ENCODE measurements at places on chromosomes 13 and 19.

DNA sequence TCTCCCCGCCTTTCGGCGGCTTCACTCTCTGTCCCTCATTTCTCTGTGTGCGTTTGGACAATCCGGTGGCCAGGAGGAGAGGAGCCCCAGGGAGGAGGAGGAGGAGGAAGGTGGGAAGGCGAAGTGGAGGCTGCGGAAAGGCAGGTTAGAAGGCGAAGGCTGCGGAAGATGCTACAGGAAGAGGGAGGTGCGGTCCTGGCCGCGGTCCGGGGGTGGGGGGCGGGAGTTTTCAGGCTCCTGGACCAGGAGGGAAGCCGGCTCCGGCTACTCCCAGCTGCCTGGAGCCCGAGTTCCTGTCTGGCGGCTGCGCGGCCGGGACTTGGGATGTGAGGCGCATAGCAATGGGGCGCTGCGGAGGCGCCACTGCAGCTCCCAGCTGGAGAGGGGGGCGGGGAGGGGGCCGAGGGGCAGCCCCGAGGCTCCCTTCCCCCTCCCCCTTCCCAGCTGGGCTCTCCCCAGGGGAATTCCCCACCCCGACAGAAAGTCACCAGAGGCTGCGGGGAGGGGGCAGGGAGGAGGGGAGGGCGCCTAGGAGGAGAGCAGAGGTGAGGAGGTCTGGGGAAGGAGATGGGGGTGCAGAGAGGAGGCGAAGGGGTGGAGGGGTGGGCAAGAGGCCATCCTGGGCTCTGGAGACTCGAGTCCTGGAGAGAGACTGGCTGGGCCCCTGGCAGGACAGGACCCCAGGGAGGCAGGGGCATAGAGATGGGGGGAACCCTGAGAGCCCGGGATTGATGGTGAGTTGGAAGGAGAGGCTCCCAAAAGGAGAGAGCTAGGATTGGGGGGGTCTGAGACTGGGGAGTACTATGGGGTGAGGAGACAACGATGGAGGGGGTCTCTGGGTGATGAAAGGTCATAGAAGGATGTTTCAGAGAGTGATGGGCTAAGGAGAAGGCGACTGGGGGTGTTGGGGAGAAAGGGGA lies 2.0 kb downstream of the LRRC4B start:
- H3K27me3 ChIP-seq: peaks cover 26% of the 10 kb centered on the region
- no peaks in the 10 kb centered on the region for H3K4me1 ChIP-seq
- DNase-seq: no peak
- no peak overlapping the region for H3K4me3 ChIP-seq
- H3K36me3 ChIP-seq: peaks cover 16% of the 10 kb centered on the region

DNA sequence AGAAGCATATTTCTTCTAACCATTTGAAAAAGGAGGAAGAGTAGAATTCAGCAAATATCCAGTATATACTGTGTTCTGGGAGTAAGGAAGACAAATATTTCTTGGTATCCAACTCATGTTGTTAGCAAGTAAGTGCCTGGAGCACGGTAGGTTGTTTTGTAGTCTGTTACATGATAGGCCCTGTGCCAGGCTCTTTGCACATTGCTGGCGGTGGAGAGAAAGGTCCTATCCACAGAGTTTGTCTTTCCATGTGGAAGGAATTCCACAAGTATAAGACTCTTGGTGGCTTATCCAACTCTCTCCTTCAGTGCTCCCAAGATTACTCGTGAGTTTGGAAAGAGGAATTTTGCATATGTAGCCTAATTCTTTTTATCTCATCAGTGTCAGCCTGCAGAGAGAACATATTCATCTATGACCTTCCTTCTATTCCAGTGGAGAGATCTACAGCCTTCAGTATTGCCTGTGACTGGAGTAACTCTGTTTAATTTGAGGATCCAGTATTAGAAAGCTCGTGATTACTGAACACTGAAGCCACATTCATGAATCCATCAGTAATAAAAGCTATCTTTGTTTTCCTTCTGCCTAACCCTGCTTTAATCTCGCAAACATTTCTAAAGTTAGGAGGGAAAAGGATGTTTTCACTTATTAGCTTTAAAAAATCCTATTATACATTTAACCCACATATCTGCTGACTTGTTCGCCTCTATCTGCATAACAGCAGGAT lies 183.9 kb upstream of the CSNK1A1L start:
- H3K27me3 ChIP-seq: no peaks in the 10 kb centered on the region
- DNase-seq: no peak
- no peak overlapping the region for H3K4me3 ChIP-seq
- H3K36me3 ChIP-seq: no peaks in the 10 kb centered on the region
- no peak overlapping the region for H3K27ac ChIP-seq
- peaks cover 6% of the 10 kb centered on the region for H3K4me1 ChIP-seq

GRCh38 chr13:25394402-25395060 lies 22.8 kb downstream of the ATP8A2 start:
- H3K27ac ChIP-seq: no peak overlapping the region
- no peak overlapping the region for H3K4me3 ChIP-seq
- H3K27me3 ChIP-seq: peaks cover under 1% of the 10 kb centered on the region

DNA sequence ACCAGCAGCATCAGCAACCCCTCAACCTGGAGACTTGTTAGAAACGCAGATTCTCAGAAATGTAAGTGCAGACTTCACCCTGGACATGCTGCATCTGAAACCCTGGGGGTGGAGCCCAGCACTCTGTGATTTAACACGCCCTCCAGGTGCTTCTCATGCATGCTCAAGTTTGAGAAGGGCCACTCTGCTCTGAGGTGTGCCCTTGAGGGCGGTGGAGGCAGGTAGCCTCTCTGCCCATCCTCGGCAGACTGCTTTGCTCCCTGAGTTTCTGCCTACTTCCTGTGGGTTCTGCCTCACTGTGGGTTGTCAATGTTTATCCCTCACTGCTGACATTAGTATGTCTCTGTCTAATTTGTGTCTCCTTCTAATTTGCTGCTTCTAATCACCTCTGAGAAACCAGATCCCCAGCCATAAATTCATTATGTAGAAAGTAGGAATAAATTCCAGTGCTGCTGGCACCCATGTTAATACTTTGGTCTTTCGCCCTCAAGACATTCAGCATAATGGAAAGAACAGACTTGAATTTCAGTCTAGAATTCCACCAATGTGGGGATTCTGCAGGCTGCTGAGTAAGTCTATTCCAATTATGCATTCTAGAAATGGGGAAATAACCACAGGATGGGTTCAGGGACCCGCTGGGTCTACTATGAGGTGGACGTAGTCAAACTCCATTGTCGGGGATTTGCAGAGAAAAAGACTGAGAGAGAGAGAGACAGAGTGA lies 51.3 kb upstream of the CYSLTR2 start:
- H3K36me3 ChIP-seq: peaks cover 14% of the 10 kb centered on the region
- peaks cover 7% of the 10 kb centered on the region for H3K27me3 ChIP-seq
- H3K27ac ChIP-seq: no peak overlapping the region
- H3K4me1 ChIP-seq: peaks cover 8% of the 10 kb centered on the region
- no peak overlapping the region for H3K4me3 ChIP-seq

GRCh38 chr13:107005577-107005976 lies 437.6 kb upstream of the ARGLU1 start:
- no peak overlapping the region for H3K27ac ChIP-seq
- no peak for DNase-seq
- H3K4me3 ChIP-seq: no peak overlapping the region
- no peaks in the 10 kb centered on the region for H3K4me1 ChIP-seq
- no peaks in the 10 kb centered on the region for H3K36me3 ChIP-seq
- H3K27me3 ChIP-seq: no peaks in the 10 kb centered on the region

GRCh38 chr13:71828564-71828963 lies 38.4 kb downstream of the DACH1 start:
- no peak overlapping the region for H3K4me3 ChIP-seq
- peak overlapping the region; percentile 1 for H3K27ac ChIP-seq
- H3K27me3 ChIP-seq: no peaks in the 10 kb centered on the region

GRCh38 chr13:53683608-53684007 lies 655.0 kb downstream of the OLFM4 start:
- H3K36me3 ChIP-seq: no peaks in the 10 kb centered on the region
- no peak overlapping the region for H3K4me3 ChIP-seq
- H3K27ac ChIP-seq: no peak overlapping the region
- no peak for DNase-seq

- peaks cover 1% of the 10 kb centered on the region for H3K27me3 ChIP-seq
- H3K4me1 ChIP-seq: peaks cover 2% of the 10 kb centered on the region
- H3K36me3 ChIP-seq: no peaks in the 10 kb centered on the region
- DNase-seq: no peak
- no peak overlapping the region for H3K27ac ChIP-seq
These were observed 50.4 kb downstream of the ATP8A2 start for GRCh38 chr13:25422153-25422552.

DNA sequence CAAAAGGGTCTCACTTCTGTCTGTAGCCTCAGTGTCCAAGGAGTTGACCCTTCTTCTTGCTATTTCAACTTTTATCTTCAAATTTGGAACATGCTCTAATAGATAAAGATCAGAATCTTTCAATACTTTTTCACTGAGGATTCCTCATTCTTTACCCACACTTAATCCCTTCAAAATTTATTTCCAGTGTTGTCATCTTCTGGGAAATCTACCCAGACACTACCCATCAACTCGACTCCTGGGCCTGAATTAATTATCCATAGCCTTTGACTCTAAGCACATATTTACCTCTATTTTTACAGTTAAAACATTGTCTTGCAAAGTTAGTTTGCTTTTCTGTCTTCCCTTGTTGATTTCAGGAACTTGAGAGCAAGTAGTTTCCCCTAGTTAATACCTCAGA lies 1022.5 kb downstream of the PCDH9 start:
- no peaks in the 10 kb centered on the region for H3K36me3 ChIP-seq
- no peak for DNase-seq
- H3K27me3 ChIP-seq: peaks cover 2% of the 10 kb centered on the region
- no peak overlapping the region for H3K4me3 ChIP-seq

GRCh38 chr13:93872376-93872775 lies 607.1 kb downstream of the DCT start:
- no peak for DNase-seq
- H3K4me1 ChIP-seq: no peaks in the 10 kb centered on the region
- no peaks in the 10 kb centered on the region for H3K27me3 ChIP-seq
- H3K36me3 ChIP-seq: no peaks in the 10 kb centered on the region
- H3K27ac ChIP-seq: no peak overlapping the region
- no peak overlapping the region for H3K4me3 ChIP-seq

DNA sequence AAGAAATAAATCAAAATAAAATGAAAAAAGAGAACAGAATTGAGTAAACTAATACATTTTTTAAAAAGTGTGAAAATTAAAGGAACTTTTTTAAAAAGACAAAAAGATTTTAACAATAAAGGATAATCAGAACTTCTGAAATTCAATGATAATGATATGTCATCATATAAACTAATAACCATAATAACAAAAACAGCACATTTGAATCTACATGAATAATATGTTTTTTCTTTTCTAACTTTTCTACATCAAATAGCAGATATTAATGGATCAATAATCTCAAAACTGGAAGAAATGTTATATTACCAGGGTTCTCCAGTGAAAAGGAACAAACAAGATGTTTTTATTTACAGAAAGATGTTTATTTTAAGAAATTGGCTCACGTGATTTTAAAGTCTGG lies 903.3 kb upstream of the MIR17HG start:
- no peak for DNase-seq
- no peaks in the 10 kb centered on the region for H3K36me3 ChIP-seq
- no peak overlapping the region for H3K27ac ChIP-seq
- H3K4me1 ChIP-seq: peaks cover 4% of the 10 kb centered on the region
- no peak overlapping the region for H3K4me3 ChIP-seq
- peaks cover 1% of the 10 kb centered on the region for H3K27me3 ChIP-seq

DNA sequence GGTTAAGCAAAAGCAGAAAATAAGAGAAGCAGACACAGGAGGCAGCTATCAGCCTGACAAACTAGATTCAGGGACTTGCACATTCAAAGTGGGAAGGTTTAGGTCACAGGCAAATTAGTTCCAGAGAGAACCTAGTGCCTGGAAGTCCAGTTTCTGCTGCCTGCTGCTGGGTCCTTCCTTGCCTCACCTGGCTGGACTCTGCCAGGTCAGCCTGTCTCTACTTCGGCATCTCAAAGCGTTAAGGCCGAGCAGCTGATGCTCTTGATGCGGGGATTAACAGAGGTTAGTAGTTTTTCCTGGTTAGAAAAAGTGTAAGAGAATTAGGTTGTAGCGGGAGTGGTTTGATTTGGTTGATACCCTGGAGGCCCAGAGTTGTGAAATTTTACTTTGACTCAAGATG lies 52.0 kb downstream of the KLF5 start:
- H3K27ac ChIP-seq: no peak overlapping the region
- DNase-seq: no peak
- no peaks in the 10 kb centered on the region for H3K36me3 ChIP-seq
- no peak overlapping the region for H3K4me3 ChIP-seq
- no peaks in the 10 kb centered on the region for H3K27me3 ChIP-seq

DNA sequence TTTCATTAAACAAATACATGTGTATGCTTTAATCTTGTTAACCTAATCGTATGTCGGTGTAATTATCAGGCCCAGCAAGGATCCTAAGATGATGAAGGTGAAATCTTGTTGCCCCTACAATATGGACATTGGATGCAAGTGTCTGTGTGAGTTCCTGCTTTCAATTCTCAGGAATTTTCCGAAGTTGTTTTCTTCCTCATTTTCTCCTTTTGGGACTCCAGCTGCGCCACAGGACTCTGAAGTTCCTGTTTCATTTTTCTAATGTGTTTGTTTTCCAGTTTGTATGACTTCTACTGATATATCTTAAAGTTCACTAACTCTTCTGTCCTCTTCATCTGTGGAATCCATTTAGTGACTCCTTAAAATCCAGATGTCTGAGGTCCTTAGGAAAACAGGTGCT lies 11.9 kb upstream of the OR7D2 start:
- H3K27ac ChIP-seq: no peak overlapping the region
- H3K27me3 ChIP-seq: no peaks in the 10 kb centered on the region
- no peak overlapping the region for H3K4me3 ChIP-seq
- H3K36me3 ChIP-seq: peaks cover 49% of the 10 kb centered on the region

- H3K36me3 ChIP-seq: no peaks in the 10 kb centered on the region
- peaks cover 2% of the 10 kb centered on the region for H3K27me3 ChIP-seq
- DNase-seq: no peak
- H3K27ac ChIP-seq: no peak overlapping the region
These were observed 38.8 kb upstream of the IGFL4 start for GRCh38 chr19:46079576-46079975.

DNA sequence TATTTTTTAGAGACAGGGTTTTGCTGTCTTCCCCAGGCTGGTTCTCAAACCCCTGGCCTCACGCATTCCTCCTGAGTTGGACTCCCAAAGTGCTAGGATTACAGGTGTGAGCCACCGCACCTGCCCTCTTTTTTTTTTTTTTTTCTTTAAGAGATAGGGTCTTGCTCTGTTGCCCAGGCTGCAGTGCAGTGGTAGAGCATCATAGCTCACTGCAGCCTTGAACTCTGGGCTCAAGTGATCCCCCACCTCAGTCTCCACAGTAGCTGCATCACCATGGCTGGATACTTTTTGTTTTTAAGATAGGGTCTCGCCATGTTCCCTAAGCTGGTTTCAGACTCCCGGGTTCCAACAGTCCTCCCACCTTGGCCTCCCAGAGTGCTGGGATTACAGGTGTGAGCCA lies 1.5 kb downstream of the KCNJ14 start:
- H3K4me3 ChIP-seq: no peak overlapping the region
- H3K36me3 ChIP-seq: peaks cover 7% of the 10 kb centered on the region
- H3K27ac ChIP-seq: no peak overlapping the region

- H3K27ac ChIP-seq: peak overlapping the region; percentile 73
- H3K36me3 ChIP-seq: peaks cover 34% of the 10 kb centered on the region
- H3K27me3 ChIP-seq: peaks cover 7% of the 10 kb centered on the region
These were observed 13.1 kb downstream of the AP2A1 start for GRCh38 chr19:49779731-49780555.
